Immature natural killer cell (primary cell): ENCODE measurements at places on chromosomes 6 and 20. TPM values are rescaled to one million over a fixed set of nuclear protein-coding genes. Genes with fewer than 3 reads are reported as not detected.

DNA sequence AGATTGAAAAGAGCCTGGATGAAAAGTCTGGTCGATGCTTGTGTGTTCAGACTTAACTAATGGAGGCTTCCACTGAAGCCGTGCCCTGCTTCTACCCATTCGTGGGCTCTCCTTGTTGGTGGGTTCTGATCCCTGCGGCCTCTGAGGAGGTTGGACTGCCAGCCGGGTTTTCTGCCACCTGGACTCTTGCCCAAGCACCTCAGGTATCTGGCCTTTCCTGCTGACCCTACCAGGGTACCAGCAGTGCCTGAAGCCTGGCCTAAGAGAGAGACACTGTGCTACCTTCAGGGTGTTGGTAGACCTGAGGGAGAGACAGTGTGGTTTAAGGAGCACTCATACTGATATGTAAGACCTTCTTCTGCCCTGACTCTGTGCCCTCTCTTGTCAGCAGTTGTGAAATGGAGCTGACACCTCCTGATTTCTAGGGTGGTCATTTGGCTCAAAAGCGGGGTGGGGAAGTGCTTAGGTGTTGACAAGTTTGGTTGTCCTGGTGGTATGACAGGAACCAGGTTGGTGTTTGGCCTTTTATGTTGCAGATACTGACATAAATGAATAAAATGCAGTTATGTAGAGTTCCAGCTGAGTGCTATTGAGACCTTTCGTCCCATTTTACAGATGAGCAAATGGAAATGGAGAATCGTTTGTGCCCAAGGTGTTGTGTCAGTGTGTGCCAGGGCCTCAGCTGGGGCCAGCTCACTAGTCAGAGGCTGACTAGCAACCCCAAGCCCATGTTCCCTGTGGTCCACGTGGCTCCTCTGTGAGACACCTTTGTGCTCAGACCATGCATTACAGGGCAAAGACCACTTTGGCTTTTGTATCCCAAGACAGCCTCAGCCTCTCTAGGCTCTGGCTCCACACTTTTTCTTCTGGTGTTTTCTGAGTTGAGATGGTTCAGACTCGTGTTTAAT lies 3.1 kb downstream of the PLCG1 start:
- no peak for DNase-seq

- no peak for DNase-seq
Measured at GRCh38 chr6:93474733-93475179, 55.4 kb upstream of the EPHA7 start.

GRCh38 chr6:143609972-143610371 lies 67.8 kb upstream of the PHACTR2 start:
- no peak for DNase-seq

EEF1A2 gene
- polyA plus RNA-seq, result not detected

DNA sequence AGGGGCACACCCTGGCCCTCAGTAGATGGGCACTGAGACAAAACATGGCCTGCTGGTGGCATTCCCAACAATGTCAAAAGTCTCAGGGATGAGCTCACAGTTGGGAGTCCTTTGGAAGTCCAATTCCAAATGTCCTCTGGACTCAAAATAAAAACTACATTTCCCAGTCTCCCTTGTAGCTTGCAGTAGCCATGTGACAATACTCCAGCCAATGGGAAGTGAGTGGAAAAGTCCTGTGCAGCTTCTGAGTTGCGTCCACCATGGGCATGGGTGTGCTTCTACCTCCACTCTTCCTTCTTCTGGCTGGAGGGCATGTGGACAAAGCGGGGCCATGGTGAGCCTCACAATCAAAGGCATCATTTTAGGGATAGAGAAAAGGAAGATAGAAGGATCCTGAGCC lies 5.8 kb upstream of the ADAM33 start:
- DNase-seq, result no peak

DNA sequence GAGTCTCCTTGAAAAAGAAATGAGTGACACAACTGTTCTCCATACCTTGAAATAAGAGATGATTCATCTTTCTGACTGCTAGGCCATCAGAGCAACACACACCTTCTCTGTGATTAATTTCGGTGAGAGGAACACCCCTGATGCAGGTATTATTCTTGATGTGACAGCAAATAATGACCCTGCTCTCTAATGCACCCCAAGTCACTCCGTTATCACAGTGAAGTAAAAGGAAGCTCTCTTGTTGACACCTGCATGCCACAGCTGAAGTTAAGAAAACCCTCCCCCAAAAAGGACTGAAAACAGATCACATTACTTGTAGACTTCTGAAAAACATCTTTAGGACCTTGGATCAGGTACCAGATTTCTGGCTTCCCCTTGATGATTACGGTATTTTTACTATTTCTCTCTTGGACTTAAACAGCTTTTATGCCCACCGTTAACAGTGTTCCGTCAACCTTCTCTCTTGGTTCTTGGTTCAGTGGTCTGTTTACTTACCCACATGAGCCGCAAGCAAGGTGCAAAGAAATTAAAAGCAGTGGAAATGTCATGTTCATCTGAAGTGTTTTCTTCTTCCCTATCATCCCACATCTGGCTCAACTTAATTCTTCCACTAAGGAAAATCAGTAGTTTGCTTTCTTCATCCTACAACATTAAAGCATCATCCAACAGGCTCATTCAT lies 249.7 kb downstream of the GMPR start:
- peak; percentile 48 for DNase-seq

- peak; percentile 21 for DNase-seq
Measured at GRCh38 chr6:116445102-116445501, 16.1 kb upstream of the CALHM6 start.

AVP gene
- polyA plus RNA-seq, result not detected

DNA sequence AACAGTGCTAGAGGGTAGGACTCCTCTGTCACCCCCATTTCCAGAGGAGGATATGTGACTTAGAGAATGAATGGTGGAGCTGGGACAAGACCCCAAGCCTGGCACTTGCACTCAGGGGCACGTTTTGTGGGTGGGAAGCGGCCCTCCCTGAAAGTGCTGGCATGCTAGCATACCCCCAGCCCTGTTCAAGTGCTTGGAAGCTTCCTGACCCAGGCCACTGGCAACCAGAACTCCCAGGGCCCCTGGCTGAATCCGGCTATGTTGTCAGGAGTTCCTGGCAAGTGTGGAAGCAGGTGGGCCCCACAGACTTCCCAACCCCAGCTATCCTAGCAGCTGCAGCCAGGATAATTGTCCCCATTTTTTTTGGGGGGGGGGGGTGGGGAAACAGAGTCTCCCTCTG lies 35.6 kb upstream of the TGM2 start:
- DNase-seq, result no peak

GRCh38 chr6:109865968-109866367 lies 112.1 kb upstream of the GPR6 start:
- DNase-seq, result no peak

SPDEF gene
- polyA plus RNA-seq, result not detected

DNA sequence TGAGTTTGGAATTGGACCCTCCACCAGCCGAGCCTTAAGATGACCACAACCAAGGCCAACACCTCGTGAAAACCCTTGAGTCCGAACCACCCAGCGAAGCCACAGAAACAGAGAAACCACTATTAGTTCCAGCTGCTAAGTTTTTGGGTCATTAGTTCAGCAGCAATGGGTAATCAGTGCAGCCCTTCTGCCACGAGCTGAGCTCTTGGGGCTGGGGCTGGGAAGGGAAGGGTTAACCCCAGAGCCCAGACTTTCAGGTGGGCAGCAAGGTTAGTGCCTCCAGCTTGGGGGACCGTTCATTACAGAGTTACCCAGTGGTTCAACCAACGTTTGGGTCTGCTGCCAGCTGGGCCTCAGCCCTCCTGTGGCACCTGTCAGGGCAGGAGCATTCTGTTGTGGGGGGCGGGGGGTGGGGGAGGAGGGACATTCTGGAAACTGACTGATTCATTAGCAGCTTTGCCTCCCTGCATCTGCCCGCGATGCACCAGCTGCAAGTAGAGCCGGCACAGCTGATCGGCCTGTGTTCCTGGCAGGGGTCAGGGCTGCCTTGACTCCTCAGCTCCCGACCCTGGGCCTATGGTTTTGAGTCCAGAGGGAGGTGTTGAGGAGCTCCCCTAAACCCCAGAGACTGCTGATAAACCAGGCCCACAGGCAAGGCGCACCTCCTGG lies 52.7 kb downstream of the TGM2 start:
- DNase-seq, result no peak

GRCh38 chr6:85278466-85279035 lies 171.3 kb upstream of the NT5E start:
- no peak for DNase-seq

SMIM26 gene
- polyA plus RNA-seq, result 181 TPM

DNA sequence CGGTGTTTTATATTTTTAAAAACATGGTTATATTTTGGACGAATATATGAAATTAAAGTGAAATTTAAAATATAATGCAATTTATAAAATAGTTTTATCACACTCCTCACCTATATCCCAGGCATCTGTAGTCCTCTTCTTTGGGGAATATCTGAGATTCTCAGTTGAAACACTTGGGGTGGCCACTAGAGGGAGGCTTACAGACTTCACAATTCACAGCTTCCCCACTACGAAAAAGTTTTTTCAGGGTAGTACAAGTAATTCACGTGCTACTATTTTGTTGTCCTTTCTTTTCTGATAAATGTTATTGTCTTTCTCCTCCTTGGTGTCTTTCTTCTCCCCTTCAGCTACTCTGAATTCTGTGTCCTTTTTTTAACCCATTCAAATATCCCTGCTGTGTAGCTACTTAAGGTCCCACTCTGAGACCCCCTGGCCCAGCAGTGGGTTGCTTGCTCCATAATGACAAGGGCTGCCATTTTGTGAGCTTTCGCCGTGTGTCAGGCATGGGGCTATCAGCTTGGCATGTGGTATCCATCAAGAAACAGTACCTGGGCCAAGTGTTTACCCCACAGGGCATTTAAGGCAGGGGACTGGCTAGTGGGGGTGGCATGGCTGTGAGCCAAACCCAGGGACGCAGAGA lies 43.6 kb upstream of the PHACTR3 start:
- DNase-seq, result no peak

DNA sequence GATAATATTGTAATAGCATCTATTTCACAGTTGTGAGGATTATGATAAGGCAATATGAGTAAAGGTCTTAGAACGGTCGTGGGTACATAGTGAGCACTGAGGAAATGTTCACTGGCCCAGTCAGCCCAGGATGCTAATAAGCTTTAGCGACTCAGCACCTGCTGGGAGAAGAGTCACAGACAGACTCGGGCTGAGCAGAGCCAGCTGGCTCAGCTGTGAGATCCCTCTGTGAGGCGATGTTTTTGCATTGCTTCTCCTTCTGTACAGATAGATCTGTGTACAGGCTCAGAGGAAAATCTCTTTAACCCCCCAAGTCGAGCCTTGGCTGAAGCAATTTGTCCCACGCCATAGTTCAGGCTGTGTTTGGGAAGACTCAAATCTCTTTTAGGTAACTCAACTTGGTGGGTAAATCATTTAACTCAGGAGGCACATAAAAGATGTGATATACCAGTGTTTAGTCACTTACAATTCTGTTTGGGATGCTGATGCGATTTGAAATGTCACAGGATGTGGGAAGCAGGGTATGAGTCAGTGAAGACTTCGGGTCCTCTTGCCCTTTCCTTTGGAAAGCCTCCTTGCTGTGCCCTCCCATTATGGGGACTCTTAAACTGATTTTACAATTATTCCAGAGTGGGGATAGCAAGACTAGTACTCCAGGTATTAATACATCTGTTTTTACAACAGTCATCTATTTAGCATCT lies 53.1 kb downstream of the PHACTR1 start:
- no peak for DNase-seq

- peak; percentile 23 for DNase-seq
Measured at GRCh38 chr6:31797588-31797987, 2.0 kb upstream of the VARS1 start.

DNA sequence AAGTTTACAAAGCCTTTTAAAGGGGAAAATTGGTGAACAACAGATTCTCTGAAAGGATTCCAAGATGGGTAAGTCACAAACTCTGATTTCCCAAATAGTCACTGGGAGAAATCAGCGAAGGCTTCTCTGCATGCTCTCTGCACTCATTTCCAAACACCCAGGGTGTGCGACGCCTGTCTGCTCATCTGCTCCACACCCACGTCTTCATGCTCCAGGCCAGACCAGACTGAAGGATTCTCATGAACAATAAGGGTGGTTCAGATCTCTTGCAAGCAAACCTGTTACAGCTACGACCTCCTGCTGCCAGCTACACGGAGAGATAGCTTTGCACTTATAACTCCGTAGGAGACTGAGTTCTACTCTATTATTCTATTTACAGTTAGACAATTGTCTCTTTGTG lies 1.4 kb downstream of the MC3R start:
- no peak for DNase-seq

GRM1 gene
- not detected for polyA plus RNA-seq

DNA sequence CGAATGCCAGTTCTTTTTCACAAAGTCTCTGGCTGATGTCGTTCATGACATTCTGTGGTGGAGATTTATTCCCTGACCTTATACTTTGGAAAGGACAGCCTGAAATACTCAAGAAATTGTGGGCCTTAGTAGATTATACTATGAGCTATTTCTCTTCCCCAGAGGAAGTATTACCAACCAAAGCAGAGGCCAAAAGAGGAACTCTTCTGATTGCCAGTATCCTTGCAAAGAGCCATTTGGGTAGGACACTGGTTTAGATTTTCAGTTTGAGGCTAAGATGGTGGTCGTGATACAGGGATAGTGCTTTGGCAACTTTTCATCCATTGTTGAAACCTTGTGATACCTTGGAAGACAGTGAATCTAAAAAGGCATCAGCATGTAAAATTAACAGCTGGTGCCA lies 327.3 kb downstream of the HACE1 start:
- DNase-seq, result no peak

DNA sequence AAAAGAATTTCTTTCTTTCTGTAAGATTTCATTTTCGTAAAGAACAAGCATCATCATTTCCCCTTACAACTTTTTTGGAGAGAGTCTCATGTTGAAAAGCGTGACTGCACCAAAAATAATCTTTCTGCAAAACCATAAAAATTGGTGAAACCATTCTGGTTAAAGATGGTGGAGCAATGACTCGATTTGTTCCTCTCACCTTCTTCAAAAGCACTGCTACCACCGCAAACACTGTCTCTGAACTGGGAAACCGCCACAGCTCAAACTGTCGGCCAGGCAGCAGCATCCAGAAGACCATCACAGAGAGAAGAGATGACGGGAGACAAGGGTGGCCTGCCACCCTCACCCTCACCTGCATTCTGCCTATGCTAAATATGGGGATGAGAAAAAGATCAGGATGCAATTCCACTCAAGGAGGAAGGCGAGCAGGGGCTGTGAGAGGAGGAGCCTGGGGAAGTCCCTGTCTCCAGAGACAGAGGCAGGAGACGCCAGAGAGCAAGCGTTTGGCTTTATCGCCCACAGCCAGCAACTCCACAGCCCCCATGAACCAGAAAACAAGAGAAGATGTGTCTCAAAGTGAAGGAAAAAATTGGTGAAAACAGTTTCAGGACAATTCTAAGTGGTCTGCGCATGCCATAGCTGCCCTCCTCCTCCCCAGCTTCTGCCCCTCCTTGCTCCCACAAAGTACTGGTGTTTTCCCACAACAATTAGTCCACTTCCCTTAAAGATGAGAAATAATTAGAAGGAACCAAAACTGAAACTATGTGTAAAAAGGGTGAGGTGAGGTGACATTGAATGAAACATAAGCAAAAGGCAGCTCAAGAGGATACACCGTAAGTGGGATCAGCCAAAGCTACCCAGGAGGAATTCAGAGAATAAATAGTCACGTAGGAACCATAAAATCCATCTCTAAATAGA lies 255.5 kb downstream of the KIF16B start:
- DNase-seq, result no peak

GRCh38 chr6:157961153-157961831 lies 20.4 kb upstream of the SYNJ2 start:
- DNase-seq, result no peak
